ENCODE measurements at places on chromosomes 13 and 19.

GRCh38 chr19:7638802-7639465 is 2.0 kb downstream of the STXBP2 start:
- no peak for DNase-seq

GRCh38 chr13:99646866-99647595 is 145.8 kb downstream of the TM9SF2 start:
- DNase-seq = no peak

DNA sequence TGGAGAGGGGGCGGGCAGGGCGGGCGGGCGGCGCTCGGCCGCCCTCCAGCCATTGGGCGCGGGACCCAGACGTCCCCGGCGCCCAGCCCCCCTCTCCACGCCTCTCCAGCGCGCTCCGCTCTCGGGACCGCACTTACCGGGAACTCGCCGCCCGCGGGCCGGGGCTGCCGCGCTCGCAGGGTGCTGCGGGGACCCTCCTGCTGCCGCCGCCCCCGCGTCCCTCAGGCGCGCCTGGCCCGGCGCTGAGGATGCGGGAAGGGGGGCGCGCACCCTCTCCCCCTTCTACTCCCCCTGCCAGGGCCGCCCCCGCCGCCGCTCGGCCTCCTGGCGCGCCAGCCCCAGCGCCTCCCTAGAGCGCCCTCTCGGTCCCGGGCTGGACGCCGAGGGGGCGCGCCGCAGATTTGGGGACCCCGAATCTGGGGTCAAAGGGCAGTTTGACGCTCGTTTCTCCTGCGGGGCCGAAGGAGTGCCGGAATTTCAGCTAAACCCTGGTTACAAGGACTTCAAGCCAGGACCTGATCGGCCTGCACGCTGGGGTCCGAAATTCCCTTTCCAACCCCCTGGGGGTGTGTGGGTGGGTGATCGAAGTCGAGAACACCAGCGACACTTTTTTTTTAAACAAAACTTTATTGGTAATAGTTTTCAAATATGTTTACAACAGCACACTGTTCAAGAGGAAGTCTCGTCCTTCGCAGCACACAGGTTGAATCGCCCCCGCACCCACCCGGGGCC is 696 bp upstream of the SAMD1 start:
- no peak for DNase-seq

DNA sequence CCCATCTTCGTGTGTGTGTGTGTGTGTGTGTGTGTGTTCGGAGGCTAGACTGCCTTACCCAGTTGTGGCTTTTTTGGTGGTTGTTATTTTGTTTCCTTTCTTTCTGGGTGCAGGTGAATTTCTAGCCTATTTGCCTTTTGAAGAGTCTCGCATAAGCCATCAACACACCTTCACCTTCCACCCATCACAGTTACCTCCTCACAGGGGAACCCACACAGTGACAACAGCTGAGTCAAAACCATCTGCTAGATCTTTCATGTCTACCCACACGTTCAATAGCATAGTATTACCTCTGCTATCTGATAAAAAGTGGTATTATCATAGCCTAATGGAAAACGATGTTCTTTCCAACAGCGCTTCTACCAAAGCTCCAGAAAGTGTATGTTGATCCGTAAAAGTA is 303.2 kb upstream of the TMTC4 start:
- DNase-seq = no peak

DNA sequence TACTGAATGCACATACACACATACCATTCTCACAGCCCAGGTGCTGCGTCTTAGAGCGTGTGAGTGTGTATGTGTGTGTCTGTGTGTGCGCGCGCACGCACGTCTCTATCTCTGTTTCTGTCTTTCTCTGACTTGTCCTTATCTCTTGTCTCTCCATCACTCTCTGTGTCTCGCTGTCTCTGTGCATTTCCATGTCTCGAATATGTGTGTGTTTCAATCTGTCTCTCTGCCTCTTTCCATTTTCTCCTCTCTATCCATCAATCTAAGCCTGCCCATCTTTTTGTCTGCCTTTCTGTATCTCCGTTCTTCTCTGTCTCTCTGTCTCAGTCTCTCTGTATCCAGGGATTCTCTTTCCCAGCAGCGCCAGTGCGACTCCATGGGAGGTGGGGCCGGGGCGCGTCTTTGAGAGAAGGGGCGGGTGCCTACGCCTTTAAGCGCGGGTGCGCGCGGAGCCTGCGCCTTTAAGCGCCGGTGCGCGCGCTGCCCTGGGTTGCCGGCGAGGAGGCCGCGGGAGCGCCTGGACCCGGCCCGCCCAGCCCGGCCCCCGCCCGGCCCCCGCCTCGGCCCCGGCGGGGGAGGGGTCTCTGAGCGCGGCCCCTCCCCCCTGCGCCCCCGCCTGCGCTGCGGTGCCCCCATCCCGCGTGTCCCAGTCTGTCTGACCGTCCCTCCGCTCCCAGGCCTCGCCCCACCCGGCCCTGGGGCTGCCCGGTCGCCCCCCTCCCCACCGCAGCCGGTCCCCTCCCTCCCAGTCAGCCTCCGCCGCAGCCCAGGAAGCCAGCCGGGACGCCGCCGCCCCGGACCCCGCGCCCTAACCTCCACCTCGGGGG is at the start of gene LRFN3:
TSS of gene LRFN3 (plus strand) at position 464 of the 827 bp plus-strand sequence. CDS start 3,052 bp downstream, outside the sequence.
- DNase-seq = peak; percentile 82

Data from hindlimb muscle (tissue), 1 donor.